ENCODE measurements at places on chromosomes 4 and X. TPM values are rescaled to one million over a fixed set of nuclear protein-coding genes. Genes with fewer than 3 reads are reported as not detected.

The SSX4 gene
- polyA plus RNA-seq, result not detected

The HAND2 gene
- polyA plus RNA-seq, result not detected

The SMIM43 gene
- polyA plus RNA-seq, result not detected

The TMEM47 gene
- polyA plus RNA-seq, result not detected

The PITX2 gene
- not detected for polyA plus RNA-seq

The AVPR2 gene
- not detected for polyA plus RNA-seq

The CLTRN gene
- 0.13 TPM for polyA plus RNA-seq

The UGT2B17 gene
- polyA plus RNA-seq, result not detected

The TCEAL6 gene
- not detected for polyA plus RNA-seq

The NDP gene
- not detected for polyA plus RNA-seq

The REPS2 gene
- polyA plus RNA-seq, result 0.21 TPM

The PAGE1 gene
- polyA plus RNA-seq, result not detected

The NAT8L gene
- not detected for polyA plus RNA-seq

The QRFPR gene
- not detected for polyA plus RNA-seq

The SLC10A6 gene
- not detected for polyA plus RNA-seq

The ARX gene
- not detected for polyA plus RNA-seq

The C4orf54 gene
- polyA plus RNA-seq, result not detected

The GPAT3 gene
- 3.5 TPM for polyA plus RNA-seq

The SYN1 gene
- polyA plus RNA-seq, result 0.74 TPM

The TXK gene
- polyA plus RNA-seq, result 80.9 TPM

The PRR32 gene
- polyA plus RNA-seq, result not detected

The NLRP2B gene
- polyA plus RNA-seq, result not detected

The UGT2B10 gene
- not detected for polyA plus RNA-seq

The CDX4 gene
- polyA plus RNA-seq, result not detected

The GAGE2A gene
- polyA plus RNA-seq, result not detected

The CFP gene
- polyA plus RNA-seq, result 20.1 TPM
